ENCODE measurements at places on chromosomes 2 and 18. TPM values are rescaled to one million over a fixed set of nuclear protein-coding genes. Genes with fewer than 3 reads are reported as not detected.

CD8A gene
- total RNA-seq: 5.3 TPM

GTF2A1L gene
- total RNA-seq: 0.89 TPM

TSPYL6 gene
- total RNA-seq: not detected

DNA sequence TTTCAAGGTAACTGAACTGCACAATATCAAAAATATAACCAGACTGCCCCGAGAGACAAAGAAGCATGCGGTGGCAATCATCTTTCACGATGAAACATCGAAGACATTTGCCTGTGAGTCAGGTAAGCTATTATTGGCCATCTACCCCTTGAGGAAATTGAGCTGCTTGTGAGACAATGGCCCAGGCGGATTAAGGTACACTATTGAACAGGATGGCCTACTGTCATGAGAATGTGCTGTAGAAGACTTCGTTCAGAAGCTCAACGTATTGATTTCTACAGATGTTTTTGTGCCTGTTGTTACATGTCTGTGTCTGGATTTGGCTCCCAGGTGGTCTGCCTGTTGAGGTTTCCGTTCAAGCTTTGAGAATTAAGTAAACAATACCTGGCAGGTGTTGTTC is 198.7 kb downstream of the DOK6 start:
- H3K36me3 ChIP-seq: no peaks in the 10 kb centered on the region
- H3K27me3 ChIP-seq: no peaks in the 10 kb centered on the region
- H3K4me3 ChIP-seq: no peak overlapping the region

- no peak overlapping the region for H3K4me3 ChIP-seq
- H3K36me3 ChIP-seq: no peaks in the 10 kb centered on the region
- no peaks in the 10 kb centered on the region for H3K27me3 ChIP-seq
- H3K4me1 ChIP-seq: peaks cover 3% of the 10 kb centered on the region
- H3K27ac ChIP-seq: no peak overlapping the region
- no peak for DNase-seq
Measured at GRCh38 chr2:28155086-28155485, 237.6 kb upstream of the FOSL2 start.

DNA sequence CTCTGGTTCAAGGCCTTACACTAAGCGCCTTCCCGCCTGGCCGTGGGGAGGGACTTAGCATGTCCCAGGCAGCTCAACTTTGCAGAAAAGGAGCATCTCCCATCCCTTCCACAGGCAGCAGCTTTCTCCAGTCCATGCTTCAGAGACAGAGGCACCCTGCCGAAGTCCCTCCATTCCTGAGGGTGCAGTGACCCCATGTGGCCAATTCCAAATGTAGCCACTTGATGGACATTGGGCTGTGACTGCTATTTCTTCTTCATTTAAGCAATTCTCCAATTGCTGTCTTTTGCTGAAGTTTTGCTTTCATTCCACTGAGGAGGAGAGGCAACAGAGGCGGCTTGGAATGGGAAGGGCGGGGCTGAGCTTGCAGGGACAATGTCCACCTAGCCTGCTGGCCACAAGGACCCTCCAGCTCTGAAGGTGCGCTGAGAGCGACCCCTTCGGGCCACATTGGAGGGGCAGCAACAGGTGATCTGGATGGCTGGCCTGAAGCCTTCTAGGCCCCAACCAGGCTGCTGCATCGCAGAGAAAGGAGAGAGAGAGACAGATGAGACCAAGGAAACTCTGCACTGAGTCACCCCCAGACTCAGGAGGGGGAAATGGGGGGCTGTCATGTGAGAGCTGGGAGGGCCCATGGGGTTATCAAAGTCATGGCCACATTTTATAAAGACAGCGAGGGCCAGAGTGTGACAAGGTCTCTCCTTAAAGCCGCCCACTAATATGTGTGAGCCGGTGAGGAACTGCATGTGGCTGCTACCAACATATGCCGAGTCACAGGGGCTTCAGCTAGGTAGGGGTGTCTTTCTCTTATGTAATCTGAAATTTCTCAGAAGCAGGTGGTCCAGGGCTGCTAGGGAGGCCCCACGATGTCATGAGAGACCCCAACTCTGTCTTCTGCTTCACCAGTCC is 61.3 kb downstream of the LONRF2 start:
- H3K36me3 ChIP-seq: no peaks in the 10 kb centered on the region
- no peak overlapping the region for H3K27ac ChIP-seq

DNA sequence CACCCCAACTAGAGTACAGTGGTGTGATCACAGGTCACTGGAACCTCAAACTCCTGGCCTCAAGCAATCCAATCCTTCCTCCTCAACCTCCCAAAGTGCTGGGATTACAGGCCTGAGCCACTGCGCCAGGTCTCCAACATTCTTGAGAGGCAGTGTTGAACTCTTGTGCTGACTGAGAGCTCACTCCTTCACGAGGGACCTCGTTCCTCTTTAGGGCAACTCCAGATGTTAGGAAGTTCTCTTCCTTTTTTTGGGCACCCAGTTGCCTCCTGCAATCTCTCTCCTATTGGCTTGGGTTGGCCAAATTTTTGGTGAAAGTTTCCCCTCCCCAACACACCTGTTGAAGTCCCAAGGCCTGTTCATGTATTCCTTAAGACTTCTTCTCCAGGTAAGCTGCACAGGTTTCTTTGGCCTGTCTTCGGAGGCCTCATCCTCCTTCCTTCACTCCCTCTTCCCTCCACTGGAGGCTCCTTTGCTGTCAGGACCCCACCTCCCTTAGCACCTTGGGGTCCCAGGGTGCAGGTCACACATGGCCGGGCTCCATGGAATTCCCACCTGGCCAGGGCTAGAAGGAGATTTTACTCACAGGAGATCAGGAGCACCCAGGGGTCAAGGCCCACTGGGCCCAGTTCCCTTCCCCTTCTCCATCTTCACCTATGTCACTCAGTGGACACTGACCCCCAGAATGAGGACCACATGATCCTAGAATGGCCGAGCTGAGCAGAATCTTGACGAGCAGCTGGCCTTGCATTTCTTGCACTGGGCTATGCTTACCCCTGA is 94.6 kb upstream of the SMAD2 start:
- H3K36me3 ChIP-seq: no peaks in the 10 kb centered on the region
- peaks cover 16% of the 10 kb centered on the region for H3K4me1 ChIP-seq
- no peak for DNase-seq
- no peak overlapping the region for H3K27ac ChIP-seq
